ENCODE measurements at places on chromosomes 7 and 10.

- no peak for DNase-seq
Observed at GRCh38 chr10:20380401-20380800, 516.7 kb downstream of the NEBL start.

GRCh38 chr7:139340808-139341057 lies 404 bp upstream of the FMC1 start:
- DNase-seq, result no peak

- DNase-seq, result peak; percentile 89
Observed at GRCh38 chr10:119301397-119301796, 94.0 kb downstream of the GRK5 start.

DNA sequence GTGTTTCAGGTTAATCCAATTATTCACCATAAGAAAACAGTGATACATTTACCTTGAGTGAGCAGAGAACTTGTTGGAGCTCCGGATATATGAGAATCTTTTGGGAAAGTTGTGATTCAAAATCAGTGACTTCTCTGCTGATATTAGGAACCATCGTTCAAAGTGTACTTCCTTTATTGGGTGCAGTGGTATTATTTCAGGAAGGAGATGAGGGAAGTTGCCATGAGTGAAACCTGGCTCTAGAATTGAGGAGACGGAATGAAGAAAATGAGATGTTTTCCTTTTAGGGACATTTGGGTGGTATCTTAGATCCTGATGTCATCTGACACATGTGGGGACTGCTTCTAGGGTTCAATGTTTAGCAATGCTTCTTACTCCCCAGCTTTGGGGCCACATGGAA lies 343.9 kb downstream of the ABCA13 start:
- no peak for DNase-seq

DNA sequence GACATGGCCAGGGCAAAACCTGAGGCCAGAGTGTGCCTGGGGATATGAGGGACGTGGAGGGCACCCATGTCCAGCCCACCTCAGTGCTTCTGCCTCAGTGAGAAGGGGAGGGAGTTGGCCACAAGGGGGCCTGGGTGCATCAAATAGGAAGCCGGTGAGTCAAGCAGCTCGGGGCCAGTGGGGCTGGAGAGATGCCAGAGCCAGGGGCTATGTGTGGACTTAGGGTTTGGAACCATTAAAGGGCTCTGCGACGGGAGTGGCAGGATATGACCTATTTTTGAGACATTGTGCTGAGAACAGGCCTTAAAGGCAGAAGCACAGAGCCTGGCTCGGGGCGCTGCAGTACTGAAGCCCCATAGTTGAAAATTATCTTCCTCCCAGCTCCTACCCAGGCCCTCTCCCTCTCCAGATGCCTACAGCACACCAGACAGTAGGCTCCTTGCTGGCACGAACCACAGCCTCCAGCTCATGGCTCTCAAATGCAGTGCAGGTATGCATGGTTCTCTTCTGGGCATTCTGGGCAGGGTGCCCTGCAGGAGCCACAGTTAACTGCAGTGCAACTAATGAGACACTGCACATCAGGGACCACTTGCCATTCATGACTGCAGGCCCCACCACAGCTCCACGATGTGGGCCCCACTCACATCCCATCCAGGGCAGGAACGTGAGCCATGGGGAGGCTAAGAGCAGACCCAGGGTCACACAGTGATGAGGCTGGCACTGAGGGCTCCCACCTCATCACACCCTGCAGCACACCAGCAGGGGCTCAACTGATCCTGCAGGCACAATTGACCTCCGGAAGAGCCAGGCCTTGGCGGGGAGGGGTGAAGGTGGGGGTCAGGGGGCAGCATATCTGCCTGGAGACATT lies 7.2 kb upstream of the PGAM2 start:
- DNase-seq, result peak; percentile 45

GRCh38 chr7:81492910-81493309 lies 276.9 kb downstream of the HGF start:
- no peak for DNase-seq

- DNase-seq, result no peak
Observed at GRCh38 chr7:152383341-152384234, 52.2 kb downstream of the KMT2C start.

- DNase-seq, result no peak
Observed at GRCh38 chr7:112940314-112940732, 146.3 kb downstream of the GPR85 start.

Data from CD4-positive, alpha-beta T cell treated with Interleukin-15 for 4 hours (primary cell).